ENCODE measurements at places on chromosomes 13 and 19.

DNA sequence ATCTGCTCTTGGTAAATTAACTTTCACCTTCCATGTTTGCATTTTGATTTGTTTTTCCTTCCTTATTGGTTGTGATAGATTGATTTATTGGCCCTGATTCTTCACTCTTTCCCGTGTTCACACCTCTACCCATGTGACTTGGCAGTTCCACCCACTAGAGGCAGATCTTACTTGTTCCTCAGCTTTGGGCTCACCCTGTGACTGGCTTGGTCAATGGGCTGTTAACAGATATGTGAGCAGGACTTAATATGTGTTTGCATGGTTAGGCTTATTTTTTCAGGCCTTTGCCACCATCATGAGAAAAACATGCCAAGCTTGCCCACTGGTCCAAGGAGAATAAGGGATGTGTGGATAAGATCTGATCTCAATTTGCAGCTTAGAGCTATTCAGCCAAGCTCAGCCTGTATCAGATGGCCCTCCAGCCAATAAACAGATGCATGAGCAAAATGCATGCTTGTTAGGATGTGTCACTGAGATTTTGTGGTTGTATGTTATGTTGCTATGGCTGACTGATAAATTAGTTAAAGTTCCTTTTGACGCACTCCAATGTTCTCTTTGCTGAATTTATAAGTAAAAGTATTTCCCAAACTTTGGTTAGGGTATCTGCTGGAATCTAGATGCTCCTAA is 48.0 kb downstream of the RGCC start:
- no peak for DNase-seq

DNA sequence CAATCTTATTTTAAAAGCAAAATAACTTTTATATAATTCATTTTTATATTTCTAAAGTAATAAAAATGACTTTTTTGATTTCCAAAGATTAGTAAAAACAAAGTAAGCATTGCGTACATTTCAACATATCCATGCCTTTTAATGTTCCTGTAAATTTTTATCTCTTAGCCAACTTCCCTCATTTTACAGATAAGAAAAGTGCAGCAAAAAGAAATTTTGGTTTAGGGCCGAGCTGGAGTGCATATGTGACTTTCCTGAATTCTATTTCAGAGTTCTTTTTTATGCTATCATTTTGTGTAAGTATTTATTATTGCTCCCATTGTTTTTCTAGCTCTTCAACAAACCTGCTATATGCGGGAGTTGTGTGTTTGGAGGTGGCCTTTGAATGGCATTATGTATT is 195.3 kb downstream of the NHLRC3 start:
- no peak for DNase-seq

DNA sequence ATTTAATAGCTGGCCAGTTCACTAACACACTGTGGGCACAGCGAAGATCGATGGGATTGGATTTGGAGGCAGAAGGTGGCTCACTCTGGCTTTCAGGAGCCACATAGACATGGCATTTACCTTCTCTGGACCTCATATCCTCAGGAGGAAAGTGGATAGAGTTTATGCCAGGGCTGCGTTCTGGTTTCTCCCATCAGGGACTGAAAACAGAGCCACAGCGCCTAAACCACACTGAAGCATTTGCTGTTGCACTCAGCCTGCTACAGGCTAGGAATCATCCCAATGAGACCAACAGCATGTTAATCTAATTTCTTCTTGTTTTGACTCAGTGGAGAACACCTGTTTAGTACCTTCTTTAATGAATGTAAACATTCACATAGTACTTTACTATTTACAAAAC is 1.6 kb downstream of the CYSLTR2 start:
- DNase-seq = no peak

DNA sequence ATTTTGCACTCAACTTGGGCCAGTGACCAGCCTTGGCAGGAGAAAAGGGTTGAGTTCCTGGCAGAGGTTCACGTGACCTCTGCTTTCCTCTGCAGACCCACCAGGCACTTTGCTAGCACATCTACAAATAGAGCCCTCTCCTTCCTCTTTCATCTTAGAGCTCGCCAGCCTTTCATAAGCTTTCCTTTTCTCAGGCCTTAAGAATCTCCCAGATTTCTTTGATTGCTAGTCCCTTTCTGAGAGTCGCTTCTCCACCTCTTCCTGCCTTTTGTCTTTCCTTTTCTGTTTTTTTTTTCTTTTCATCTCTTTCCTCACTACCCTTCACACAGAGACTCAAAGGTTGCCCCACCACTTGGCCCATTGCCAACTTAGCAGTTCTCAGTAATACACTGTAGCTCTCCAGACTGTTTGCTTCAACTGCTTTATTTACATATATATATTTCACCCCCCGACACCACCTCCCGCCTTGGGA is 375.7 kb upstream of the SPRY2 start:
- DNase-seq = no peak

- DNase-seq = no peak
Observed at GRCh38 chr19:45200568-45200967, 22.0 kb downstream of the BLOC1S3 start.

DNA sequence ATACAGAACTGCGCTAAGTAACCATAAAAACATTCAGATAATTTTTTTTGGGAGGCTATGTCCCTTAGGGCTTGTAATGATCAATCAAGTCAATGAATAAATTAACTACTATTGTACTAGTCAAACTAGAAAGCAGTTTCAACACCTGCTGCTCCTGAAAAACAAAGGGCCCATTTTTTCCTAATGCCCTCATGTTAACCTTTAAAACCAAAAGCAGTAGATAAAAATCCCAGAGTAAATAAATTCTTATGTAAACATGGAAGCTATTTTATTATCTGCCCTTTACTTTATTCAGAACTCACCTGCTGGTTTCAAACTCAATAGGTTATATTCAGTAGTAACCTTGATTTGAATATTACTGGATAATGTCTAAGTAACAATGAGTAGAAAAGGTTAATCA is 159.5 kb upstream of the STARD13 start:
- no peak for DNase-seq

- peak; percentile 59 for DNase-seq
Observed at GRCh38 chr13:42047561-42048341, 697 bp upstream of the DGKH start.

DNA sequence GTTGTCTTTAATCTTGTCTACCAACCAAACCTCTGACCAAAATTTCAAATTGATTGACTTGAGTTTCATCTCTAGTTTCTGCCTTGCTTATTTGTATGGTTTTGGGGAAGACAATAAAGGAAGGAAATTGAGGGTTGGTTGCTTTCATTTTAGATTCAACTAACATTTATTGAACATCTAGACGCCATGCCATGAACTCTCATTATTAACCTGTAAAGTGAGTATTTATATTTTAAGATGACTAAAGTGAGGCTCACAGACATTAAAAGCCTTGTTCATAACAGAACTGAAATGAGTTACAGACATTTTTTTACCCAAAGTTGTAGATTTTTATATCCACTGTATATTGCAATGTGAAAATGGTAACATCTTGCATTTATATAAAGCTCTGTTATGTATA is 239.3 kb downstream of the LMO7 start:
- no peak for DNase-seq

- DNase-seq = no peak
Observed at GRCh38 chr13:76808927-76809326, 77.3 kb downstream of the KCTD12 start.

GRCh38 chr13:108034909-108035410 is 180.4 kb downstream of the LIG4 start:
- no peak for DNase-seq

GRCh38 chr13:20521364-20522115 is 4.1 kb downstream of the CRYL1 start:
- DNase-seq = no peak

DNA sequence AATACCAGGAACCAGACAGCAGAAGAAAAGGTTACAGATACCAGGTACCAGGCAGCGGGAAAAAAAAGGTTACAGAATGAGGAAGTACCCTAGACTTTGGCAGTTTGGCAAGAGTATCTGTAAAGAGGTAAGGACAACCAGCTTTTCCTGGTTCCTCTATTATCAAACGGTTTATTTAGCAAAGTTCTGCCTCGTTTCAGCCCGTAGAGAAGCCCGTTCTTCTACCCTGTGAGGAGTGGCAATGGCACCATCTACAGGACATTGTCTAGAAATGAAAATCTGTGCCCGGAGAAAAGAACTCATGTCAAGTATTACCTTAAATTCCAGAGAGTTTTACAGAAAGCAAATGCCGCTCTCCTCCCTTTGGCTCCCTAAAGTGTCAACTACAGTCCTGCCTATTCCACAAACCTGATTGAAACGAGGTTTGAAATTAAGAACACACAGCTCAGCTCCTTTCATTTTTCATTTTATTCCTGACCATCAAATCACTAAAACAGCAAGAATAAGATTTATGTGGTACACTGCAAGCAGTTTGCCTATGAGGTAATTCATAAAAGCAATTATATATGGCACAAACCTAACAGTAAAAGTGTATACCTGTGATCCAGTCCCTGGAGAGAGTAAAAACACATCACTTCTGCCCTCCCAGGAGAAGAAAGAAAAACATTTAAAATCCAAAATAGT is 226.3 kb downstream of the SLC7A1 start:
- no peak for DNase-seq

GRCh38 chr19:41447732-41448332 is 4.9 kb downstream of the ERICH4 start:
- DNase-seq = no peak

DNA sequence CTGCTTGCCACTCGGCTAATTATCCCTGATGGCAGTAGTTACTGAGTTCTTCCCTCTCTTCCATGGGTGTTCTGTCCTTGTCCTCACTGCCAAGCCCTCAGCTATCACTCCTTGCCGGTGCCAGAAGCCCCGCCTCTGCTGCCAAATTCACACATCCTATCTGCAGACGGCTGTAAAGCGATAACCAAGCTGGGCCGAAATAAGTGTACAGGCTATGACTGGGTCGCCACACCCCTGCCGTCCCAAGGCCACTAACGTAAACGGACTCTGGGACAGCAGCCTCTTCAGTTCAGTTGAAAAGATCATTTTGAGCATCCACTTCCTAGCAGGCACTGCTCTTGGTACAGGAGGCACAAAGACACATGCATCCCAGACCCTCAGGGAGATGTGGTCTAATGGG is 13.3 kb downstream of the SLC7A1 start:
- DNase-seq = no peak

- DNase-seq = no peak
Observed at GRCh38 chr13:93388701-93389100, 162.1 kb downstream of the GPC6 start.

- no peak for DNase-seq
Observed at GRCh38 chr19:13078897-13079541, 23.6 kb downstream of the LYL1 start.

DNA sequence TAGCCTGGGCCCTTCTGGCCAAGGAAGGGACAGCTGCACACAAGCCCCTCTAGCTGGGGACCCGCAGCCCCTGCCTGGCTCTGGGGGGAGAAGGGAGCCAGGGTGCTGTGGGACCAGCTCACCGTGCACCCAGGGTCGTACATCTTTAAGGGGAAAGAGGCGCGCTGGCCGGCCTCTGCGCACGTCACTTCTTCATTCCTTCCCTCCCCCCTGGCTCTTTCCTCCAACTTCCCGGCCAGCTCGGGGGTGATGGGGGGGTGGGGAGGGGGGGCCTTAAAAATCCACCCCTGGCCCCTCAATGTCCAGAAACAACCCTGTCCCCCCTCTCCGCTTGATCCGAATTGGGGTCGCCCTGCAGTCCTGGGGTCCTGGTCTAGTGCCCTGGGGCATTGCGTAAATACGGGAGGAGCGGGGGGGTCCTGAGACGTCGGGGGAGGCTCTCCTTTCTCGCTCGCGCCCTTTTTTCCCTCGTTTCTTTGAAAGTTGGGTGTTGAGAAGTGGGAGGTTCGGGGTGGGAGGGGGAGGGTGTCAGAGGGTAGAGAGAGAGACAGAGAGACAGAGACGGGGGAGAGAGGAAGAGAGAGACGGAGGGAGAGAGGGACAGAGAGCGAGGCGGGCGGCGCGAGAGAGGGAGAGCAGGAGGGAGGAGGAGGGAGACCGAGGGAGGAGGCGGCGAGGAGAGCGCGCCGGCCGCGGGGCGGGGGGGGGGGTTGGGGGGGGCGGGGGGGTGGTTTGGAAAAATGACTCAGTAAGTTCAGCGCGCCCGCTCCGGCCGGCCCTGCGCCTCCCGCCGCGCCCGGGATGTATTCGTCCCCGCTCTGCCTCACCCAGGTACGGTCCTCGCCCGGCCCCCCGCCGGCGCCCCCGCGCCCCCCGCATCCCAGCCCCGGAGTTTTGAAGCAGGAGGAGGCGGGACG is at the start of gene NFIC:
NFIC (plus strand) TSS at position 748 of the 917 bp plus-strand sequence; CDS start at position 802, 54 bp downstream.
- peak; percentile 54 for DNase-seq

- peak; percentile 80 for DNase-seq
Observed at GRCh38 chr19:46014941-46015686, 7.7 kb downstream of the PGLYRP1 start.

DNA sequence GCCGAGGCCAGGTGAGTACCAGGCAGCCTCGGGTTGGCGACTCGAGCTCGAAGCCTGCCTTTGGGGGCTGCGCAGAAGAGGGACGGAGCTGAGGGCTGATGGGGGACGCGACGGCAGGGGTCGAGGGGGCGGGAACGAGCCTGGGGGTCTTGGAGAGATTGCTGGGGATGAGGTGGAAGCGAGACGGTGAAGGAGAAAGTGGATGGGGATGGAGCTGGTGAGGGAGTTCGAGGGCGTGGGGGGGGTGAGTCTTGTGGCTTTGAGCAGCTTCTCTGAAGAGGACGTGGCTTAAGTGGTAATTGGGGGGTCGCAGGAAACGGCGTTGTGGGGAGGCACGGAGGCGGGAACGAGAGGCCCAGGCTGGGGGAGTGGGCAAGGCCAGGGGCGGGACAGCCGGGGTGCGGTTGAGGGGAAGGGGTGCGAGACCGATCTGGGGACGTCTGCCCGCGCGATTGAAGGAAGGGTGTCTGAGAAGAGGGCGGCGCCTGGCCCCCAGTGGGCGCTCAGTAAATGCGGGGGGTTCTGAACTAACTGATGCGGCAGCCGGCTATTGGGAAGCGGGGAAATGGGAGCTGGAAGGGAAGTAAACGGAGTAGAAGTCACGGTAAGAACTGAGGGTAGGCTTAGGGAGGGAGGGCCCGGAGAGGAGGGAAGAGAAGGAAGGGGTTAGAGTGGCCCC is 426 bp downstream of the MYO9B start:
- DNase-seq = peak; percentile 72

GRCh38 chr13:20231839-20232555 is at the start of gene GJB6:
Gene GJB6, minus strand, starts transcription at chr13:20232319. Its CDS starts 8,839 bp downstream, at chr13:20223480.
- DNase-seq = peak; percentile 53

GRCh38 chr19:13234518-13234917 is 84.3 kb downstream of the IER2 start:
- peak; percentile 77 for DNase-seq

GRCh38 chr19:36931684-36932083 is 15.6 kb downstream of the ZNF568 start:
- no peak for DNase-seq

All from stimulated activated CD8-positive, alpha-beta memory T cell treated with anti-CD3 and anti-CD28 coated beads, Interleukin-4, amount 100 ng/mL, for 48 hours (primary cell).